Stimulated activated CD4-positive, alpha-beta T cell treated with anti-CD3 and anti-CD28 coated beads, Interleukin-4, amount 100 ng/mL, for 1 hour (primary cell): ENCODE measurements at places on chromosomes 5 and 9.

DNA sequence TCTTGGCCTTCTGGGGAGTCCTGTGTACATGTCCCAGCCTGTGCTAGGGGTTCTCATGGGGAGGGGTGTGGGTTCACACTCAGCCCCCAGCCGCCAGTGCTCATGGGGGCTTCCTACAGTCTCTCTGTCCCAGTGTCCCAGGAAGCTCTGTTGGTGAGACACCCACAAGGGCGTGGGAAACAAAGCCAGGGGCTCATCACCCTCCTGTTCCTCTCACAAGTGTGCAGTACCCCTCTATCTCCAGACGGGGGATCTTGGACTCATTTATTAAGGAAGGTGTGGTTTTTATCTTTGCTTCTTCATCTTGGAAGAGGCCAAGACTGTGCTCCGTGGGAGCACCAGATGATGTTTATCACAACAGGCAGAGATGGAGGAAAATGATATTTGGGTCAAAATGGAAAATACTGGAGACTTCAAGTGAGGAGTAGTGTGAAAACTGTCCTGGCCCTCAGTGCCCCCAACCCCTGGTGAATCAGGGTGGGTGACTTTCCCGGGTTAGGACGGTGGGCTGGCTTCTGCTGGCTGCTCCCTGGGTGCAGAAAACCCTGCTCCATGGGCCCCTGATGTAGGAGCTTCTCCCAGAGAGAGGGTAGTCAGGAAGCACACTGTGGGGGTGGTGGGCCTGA, 15.2 kb downstream of the TMEM171 start:
- no peak for DNase-seq

- DNase-seq = no peak
Measured at GRCh38 chr9:89362647-89363310, 44.5 kb downstream of the SECISBP2 start.

DNA sequence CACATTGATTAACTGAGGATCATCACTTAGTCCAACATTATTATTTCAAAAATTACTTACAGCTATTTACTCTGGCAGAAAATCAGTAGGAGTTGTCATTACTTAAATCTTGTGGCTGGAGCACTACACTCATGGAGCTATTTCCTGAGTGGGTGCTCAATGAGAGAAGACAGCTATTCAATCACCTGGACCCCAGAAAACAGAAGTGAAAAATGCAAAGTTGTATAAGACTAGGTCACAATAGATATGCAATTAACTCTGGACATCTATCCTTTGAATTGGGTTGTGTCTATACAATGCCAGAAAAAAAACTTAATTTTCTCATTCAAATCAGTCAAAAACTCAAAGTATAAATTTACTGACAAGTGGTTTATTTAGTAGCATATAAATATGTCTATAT, 340.9 kb downstream of the EFNA5 start:
- DNase-seq = no peak

DNA sequence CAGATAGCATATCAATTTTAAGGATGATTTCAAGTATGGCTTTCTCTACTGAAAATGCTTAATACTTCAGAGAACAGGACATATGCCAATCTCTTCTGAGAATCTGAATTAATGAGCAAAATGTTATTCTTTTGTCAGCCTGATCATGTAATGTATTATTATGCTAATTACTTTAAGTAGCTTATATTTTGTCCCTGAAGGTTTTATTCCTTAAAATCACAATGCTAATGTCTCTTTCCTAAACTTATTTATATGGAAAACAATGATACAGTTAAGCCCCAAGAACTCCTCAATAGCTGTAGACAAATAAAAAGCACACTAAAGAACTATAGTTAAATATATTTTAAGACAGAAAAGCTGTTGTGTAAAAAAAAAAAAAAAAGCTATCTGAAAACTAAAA, 256.9 kb upstream of the PTPRD start:
- DNase-seq = no peak

- DNase-seq = no peak
Measured at GRCh38 chr9:130101915-130102314, 48.2 kb downstream of the GPR107 start.

GRCh38 chr9:87148331-87149104, 201.2 kb upstream of the GAS1 start:
- DNase-seq = no peak

DNA sequence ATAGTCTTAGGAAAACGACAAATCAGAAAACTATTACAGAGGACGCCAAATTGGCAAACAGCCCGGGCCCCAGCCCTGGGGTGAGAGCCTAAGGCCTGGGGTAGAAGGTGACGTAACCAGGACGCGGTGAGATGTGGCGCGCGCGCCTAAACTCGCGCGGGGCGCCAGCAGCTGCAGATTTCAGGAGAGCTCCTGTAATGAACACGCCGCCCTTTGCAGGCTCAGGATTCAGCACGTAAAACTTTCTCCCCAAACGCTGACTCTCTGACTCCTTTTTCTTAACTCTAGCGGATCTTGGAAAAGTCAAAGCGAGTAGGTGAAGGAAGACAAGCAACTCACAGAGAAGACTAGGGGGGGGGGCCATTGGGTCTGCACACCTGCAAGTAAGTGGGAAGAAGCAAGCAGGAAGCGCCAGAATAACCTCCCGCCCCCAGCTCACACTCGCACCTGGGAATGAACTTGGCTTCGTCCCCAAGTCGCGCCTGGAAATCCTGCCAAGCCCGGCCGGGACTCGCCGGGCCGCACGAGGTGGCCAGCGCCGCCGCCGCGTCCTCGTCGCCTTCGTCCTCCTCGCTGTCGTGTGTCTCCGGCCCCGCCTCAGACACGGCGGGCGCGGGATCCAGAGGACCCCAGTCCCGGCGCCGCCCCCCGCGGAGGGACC, 822 bp downstream of the RASEF start:
- DNase-seq = no peak

DNA sequence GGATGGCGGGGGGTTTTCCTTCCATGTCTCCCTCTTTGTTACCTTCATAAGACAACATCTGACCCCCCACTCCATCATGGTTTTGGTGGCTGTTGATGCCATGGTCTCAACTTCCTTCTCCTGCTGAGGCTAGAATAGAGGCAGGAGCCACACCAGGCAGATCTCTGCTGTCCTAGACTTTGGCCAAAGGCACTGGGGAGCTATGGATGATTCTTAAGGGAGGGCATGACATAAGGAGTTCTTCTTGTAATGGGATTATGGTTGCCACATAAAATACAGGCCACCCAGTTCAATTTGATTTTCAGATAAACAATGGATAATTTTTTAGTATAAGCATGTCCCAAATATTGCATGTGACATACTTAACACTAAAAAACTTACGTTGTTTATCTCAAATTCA, 52.2 kb upstream of the IER5L start:
- no peak for DNase-seq

GRCh38 chr5:40828690-40829661, 6.0 kb downstream of the RPL37 start:
- no peak for DNase-seq

DNA sequence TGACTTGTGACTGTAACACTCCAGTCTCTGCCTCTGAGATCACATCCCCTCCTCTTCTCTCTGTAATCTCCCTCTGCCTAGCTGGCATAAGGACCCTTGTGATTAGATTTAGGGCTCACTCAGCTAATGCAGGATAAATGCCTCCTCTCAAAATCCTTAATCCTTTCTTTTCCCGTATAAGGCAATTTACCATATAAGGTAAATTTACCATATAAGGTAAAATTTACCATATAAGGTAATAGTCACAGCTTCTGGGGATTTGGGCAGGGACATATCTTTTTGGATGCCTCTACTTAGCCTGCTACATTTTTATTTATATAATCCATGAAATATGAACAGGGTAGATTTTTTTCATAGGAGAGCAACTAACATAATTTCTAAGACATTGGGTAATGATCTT, 318.0 kb upstream of the PUM3 start:
- no peak for DNase-seq

DNA sequence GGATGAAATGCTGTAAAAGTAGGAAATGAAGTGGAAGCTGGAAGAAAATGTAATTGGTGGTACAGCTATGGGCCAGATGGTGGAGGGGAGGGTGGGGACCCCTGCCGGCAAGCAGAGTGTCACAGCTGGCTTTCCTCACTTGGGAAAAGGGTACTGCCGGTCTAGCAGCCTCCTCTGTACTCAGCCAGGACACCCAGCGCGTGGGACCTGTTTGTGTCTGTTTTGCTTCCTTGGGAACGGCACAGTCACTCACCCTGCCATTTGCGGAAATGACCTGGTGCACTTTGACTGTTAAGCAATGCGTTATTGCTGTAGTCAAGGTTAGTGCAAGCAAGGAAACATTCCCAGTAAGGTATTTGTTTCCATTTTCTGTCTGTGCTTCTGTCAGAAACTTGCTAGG, 10.1 kb downstream of the TMEM252 start:
- no peak for DNase-seq

DNA sequence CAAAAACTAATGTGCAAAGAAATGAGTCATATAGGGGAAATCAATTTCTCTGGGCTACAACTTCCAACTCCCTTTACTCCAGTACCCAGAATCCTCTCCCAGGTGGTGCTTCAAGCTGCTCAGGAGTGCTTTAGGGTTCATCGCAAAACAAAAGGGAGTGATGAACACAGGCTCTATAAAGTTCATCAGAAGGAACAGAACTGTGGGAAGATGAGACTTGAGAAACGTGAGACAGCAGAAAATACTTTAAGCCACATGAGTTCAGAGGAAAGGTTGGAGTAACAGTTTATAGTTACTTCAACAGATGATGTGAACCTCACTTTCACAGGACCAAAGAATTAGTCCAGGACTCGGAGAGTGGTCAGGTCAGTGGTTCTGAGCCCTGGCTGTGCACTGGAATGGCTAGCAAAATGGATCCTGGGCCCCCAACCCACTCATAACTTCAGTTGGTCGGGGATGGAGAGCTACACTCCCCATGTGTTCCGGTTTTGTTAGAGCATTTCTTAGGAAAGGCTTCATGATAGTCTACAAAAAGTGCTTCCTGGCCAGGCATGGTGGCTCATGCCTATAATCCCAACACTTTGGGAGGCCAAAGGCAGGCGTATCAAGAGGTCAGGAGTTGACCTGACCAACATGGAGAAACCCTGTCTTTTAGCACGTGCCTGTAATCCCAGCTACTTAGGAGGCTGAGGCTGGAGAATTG, 4.3 kb downstream of the RPL12 start:
- no peak for DNase-seq

DNA sequence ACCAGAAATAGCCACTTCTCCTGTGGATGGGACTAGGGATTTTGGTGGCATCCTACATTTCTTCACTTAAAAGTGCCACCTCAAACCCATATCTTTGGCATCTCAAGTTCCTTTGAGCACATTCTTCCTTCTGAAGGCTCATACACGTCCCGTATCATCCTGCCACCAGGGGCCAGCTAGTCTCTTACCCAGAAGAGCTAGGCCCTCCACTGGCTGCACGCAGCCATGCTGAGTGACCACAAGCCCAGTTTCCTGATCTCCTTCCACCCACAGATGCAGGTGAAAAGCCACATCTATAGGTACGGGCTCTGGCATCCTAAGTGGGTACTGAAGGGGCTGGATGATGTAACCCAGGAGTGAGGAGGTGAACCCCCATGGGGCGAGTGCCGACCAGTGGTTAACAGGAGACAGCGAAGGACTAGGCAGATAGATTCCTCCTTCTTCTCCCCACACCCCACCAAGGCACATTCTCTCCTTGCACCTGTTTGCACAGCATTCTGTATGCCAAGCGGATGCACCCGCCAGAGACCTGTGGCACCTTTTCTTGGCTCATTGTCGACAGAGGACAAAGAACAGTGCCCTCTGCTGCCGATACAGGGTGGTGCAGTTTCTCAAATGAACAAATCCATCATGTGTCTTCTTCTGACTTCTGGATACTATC, 14.4 kb upstream of the SCGB3A1 start:
- DNase-seq = peak; percentile 63

- DNase-seq = no peak
Measured at GRCh38 chr9:107690021-107690420, 200.5 kb upstream of the KLF4 start.

DNA sequence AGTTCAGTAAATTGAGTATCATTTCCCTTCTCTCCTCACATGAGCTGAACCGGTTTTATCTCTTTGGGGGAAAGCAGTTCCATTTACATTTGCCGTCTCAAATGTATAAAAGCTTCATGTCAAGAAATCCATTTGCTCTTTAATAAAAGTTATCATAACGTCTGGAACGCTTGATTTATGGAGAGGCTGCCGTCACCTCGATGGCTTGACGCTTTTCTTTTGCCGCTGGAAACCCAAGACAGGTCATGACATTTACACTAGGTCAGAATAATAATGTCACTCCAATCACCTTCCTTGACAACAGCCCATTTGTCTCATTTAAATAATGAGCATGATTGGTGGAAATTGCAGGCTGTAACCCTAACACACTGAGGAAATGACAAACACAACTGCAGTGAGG, 443.4 kb downstream of the IRX1 start:
- no peak for DNase-seq

GRCh38 chr9:91711755-91712601, 238.1 kb downstream of the ROR2 start:
- peak; percentile 54 for DNase-seq

GRCh38 chr5:2805080-2805479, 53.6 kb upstream of the IRX2 start:
- no peak for DNase-seq

- peak; percentile 20 for DNase-seq
Measured at GRCh38 chr9:122346478-122347347, 24.1 kb upstream of the PTGS1 start.

- no peak for DNase-seq
Measured at GRCh38 chr9:33340186-33340585, 49.9 kb downstream of the NFX1 start.

- no peak for DNase-seq
Measured at GRCh38 chr5:137598399-137598798, 99.3 kb upstream of the SPOCK1 start.

- no peak for DNase-seq
Measured at GRCh38 chr5:115661101-115661500, 35.3 kb upstream of the TMED7 start.

GRCh38 chr9:2427120-2427891, 194.3 kb upstream of the VLDLR start:
- DNase-seq = no peak

DNA sequence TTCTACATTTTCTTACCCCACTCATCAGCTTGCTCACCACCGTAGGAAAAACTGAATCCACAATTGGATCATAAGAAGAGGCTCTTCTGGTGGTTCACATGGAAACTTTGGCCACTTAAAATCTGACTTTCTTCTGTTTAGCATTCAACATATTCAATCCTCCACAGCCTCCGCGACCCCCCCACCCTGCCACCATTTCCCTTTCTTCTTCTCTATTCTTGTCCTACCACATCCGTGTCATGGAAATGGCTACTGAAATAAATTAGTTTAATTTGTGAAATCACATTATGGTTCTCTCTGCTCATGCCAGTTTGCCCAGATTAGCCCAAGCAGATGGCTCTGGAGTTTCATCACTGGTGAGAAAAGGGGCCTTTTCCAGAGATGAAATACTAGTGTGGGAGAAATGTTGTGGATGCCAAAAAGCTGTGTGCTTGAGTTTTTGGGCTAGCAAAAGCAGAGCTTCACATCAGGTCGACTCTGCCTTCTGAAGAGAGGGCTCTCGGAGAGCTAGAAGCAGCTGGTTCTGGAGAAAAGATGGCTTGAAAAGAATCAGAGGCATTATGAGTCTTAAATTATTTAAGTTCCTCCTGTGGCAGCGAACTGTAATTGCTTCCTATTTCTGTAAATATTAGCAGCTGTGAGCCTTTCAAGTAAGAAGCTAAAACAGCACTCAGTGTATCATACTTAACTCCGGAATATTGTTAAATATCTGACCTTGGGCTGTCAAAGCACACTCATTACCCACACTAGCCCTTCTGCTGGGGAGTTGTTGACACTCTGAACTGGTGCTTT, 107.1 kb downstream of the MAT2B start:
- no peak for DNase-seq

- DNase-seq = no peak
Measured at GRCh38 chr5:56543441-56544388, 271.6 kb upstream of the MAP3K1 start.

GRCh38 chr5:138542180-138542955, 668 bp downstream of the ETF1 start:
- no peak for DNase-seq
